ENCODE measurements at places on chromosomes 2 and 18.
A peak's percentile ranks its signal among the peaks of the same experiment; 100 is the strongest.

- DNase-seq, result peak; percentile 84
Observed at GRCh38 chr2:9174771-9175437, 31.7 kb upstream of the ASAP2 start.

GRCh38 chr2:163601377-163601776, 134.4 kb downstream of the FIGN start:
- DNase-seq, result no peak

DNA sequence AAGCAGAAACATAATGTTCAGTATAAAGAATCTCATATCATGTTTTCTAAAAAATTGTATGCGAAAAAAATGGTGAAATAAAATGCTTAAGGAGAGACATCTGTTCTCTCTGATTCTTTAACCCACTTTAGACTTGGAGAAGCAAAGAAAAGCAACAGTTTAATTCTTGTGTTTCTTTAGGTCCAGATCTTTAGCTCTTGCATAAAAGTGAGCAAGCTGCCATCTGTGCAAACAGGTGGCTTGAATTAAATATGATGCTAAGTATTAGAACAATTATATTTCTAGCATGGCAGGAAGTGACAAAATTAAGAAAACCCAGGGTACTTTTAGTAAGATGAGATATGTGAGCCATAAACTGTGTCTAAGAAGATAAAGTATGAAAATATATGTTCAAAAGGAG, 1038.3 kb downstream of the DPP10 start:
- DNase-seq, result no peak

GRCh38 chr2:119225926-119226325, 2.3 kb downstream of the STEAP3 start:
- no peak for DNase-seq

DNA sequence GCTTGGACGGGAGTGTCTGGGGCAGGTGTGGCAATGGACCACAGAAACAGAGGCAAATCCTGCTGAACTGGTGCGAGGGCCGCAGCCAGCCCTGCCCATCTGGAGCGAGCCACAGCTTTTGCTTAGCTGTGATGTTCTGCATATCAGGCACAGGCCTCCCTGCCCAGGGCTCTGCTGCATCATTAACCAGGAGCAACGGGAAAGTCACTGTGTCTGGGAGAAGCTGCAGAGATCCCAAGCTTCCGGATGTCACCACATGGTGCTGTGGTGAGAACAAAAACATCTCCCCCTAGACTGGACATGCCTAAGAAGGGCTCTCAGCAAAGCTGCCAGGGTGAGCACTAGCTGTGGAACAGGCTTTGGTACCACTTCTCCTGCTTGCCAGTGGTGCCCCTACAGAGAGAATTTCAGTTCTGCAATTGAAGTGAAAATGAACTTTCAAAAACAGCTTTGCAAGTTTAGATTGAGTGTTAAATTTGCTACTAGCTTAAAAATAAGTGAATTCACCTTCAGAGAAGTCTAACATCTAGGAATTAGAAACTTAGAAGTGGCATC, 172.9 kb upstream of the MYT1L start:
- no peak for DNase-seq

- DNase-seq, result peak; percentile 47
Observed at GRCh38 chr2:224584111-224584784, 915 bp downstream of the CUL3 start.

DNA sequence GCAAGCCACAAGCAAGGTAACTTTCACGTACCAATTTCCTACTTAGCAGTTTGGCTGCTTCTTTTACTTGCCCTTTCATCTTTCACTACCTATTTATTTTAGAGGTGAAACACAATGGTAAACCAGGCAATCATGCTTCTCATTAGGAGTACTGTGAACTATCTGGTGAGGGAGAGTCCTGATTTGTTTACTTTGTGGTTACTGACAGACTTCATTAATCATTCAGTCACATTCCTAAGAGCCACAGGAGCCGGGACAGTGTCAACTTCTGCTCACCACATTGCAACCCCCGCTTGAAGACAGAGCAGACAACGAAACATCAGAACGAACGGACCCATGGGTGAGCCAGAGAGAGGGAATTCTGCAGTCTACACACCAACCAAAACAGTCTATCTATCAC, 28.8 kb downstream of the TUBB6 start:
- DNase-seq, result peak; percentile 51

DNA sequence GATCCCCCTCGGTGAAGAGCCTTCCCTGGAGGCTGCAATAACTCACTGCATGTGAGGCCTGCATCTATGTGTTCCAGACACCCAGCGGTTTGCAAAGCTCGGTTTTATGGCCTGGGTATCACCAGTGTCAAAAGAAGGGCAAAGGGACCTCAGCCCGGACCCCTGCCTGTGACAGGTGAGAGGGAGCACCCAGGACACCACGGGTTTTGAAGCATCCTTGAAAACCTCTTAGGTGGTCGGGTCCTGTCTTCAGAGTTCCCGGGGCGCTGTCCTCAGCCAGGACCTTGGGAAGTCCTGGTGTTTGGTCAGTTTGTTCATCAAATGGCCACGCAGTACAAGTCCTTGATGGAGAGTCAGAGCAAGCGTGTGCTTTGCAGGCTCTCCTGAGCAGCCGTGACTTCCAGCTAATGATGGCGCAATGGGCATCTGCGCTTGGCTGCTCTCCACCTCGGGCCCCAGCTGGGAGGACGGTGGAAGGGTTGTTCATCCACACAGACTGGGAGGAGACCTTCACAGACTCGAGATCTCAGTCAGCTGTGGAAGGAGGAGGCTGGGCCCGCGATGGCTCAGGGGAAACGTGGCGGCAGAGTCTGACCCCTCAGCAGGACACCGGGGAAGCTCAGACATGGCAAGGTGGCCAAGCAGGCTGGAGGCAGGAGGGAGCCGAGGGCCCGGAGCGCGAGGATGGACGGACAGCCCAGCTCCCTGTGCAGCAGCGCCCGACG, 113.1 kb upstream of the GPC1 start:
- DNase-seq, result peak; percentile 18

DNA sequence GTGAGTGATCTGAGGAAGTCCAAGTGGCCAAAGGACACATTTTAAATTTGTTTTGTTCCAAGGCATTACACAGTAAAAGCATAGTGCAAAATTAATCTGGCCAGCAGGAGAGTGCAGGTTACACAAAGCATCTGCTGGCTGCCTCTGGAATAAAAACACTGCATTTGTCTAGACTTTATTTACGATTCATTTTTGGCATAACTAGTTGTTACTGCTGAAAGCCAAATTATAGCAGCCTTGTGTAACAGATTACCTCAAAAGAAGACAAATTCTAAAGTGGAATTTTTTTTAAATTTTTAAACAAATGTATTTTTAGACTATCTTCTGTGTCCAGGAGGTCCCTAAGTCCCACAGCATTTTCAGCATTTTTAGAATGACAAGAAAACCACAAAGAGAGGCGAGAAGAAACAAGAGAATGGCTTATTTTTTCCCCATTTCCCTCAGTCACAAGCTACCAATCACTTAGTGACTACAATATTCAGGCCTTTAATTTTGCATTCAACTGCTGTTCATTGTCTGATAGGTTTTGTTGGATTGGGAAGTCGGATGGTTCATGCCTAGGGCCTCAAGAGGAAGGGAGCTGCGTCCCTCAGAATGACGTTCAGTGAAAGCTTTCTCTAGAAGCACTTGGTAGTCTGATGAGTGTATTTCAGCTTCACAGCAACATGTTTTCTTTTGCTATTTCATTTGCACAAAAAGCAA, 46.0 kb downstream of the TMEFF2 start:
- peak; percentile 45 for DNase-seq

DNA sequence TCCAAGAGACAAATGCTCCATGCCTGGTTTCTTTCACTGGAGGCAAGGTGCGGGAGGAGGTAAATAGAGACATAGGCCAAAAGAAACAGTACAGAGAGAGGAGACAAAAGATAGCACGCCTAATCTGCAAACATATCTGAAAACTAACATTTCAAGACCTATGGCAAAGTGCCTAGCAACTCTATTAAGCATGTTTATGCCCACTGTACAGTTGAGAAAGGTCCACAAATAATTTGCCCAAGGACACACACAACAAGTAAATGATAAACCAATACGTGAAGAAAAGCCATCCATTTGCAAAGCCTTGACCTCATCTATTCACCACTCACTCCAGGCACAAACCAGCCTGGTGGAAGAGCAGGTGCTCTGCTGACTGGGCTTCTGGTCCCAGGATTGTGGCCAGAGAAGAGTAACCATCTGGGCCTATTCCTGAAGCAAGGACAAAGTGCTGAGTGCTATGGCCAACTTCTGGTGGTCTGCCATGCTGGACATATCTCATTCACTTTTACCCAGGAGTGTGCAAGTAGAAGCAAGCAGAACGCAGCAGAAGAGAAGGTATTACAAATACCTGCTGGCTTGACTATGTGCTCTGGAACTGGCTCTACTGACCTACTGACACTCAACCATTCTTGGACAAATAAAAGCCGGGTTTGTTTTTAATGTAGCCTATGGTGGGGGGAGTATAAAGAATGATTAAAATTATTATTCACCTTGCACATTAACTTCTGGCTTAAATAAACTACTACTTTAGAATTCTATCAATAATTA, 25.3 kb downstream of the TMEM131 start:
- DNase-seq, result no peak

- DNase-seq, result no peak
Observed at GRCh38 chr2:14937336-14937735, 304.8 kb downstream of the LRATD1 start.

GRCh38 chr2:25310965-25311864, 30.5 kb downstream of the DNMT3A start:
- no peak for DNase-seq

All from cardiac fibroblast (primary cell).